AG08396 (cell line): ENCODE measurements at places on chromosomes 3 and 15.

- DNase-seq: no peak
Measured at GRCh38 chr3:43255662-43256061, 30.7 kb upstream of the SNRK start.

DNA sequence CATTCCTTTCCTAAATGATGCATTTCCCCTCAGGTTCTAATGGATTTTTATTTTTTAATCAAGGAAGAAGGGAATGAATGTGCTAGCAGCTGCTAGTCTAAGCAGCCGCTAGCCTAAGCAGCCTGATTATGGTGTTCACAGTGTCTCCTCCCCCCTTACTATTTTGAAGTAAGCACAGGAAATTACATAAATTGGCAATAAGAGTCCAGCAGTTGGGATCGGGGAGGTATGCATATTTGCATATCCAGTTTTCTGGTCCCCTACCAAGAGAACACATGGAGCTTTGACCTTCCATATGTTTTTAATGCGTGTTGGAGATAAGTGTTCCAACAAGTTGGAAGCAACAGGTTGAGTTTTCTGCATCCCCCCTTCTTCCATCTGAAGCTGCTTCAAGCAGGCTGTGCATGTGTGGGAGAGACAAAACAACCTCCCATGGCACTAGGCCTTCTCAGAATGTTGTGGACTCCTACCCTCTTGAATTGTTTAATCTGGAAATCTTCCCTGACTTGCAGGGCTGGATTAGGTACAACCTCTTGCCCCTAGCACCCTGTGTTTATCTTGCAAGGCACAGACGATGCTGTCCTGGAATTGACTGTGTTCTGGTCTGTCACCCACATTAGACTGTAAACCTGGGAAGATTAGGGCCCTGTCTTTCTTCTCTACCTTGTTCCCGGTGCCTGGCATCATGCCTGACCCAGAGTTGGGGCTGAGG, 124.8 kb upstream of the LRIG1 start:
- DNase-seq: no peak

GRCh38 chr3:140091143-140091542, 156.2 kb downstream of the CLSTN2 start:
- DNase-seq: no peak

- DNase-seq: no peak
Measured at GRCh38 chr3:129409541-129409940, 18.9 kb downstream of the EFCAB12 start.

DNA sequence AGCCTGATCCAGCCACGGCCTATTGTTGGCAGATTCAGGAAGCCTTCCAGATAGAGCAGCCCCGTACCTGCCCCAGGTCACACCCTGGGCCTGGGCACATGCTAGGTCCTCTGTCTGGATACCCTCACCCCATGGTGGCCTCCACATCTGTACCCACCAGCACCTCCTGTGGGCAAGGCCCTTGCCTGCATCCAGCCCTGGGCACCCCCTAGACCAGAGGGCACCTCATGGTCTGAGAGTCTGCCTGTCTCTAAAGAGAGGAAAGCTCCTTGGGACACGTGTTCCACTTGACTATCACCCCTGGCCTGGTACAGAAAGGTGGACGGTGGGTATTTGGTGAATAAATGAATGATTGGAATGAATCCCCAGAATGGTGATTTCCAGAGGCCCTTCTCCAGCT, 8.9 kb upstream of the COMMD4 start:
- no peak for DNase-seq

DNA sequence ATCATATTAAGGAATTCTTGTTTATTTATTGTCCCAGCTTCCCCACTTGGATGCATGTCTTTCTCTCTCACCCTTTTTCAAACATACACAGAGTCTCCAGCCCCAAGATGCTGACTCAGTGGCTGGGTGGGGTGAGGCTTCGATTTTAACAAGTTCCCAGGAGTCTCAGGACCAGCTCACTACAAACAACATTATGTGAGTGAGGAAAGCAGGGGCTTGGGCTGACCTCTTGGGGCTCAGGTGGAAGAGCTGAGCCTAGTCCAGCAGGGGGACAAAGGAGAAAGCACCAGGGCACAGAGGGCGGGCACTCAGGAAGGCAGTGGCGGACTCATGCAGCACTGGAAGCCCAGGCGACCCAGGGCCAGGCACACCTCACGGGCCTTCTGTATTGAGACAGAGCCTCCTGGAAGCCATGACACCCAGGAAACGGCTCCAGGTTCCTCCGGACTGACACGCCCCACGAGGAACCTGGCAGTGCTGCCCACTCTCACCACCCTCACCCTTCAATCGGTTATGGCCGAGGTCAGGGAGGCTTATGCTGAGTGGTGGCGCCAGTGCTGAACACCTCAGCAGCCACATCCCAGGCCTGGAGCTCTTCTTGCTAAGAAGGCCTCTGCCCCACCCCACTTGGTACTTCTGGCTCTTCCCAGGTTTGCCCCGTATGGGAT, 97.4 kb downstream of the LRIG1 start:
- peak; percentile 57 for DNase-seq

GRCh38 chr3:184282941-184283340, 7.1 kb downstream of the ECE2 start:
- DNase-seq: no peak

DNA sequence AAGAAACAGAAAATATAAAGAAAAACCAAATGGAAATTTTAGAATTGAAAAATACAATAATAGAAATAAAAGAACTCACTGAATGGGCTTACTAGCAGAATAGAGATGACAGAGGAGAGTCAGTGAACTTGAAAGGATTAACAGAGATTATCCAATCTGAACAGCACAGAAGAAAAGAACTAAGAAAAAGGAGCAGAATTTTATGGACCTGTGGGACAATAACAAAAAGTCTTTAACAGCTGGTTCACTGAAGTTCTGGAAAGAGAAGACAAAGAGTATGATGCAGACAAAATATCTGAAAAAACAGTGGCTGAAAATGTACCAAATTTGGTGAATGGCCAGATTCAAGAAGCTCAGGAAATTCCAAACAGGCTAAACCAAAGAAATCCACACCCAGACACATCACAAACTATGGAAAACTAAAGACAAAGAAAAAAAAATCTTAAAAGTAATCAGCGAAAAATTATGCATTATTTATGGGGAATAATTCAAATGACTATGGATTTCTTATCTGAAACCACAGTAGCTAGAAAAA, 9.7 kb upstream of the GNB5 start:
- DNase-seq: no peak

DNA sequence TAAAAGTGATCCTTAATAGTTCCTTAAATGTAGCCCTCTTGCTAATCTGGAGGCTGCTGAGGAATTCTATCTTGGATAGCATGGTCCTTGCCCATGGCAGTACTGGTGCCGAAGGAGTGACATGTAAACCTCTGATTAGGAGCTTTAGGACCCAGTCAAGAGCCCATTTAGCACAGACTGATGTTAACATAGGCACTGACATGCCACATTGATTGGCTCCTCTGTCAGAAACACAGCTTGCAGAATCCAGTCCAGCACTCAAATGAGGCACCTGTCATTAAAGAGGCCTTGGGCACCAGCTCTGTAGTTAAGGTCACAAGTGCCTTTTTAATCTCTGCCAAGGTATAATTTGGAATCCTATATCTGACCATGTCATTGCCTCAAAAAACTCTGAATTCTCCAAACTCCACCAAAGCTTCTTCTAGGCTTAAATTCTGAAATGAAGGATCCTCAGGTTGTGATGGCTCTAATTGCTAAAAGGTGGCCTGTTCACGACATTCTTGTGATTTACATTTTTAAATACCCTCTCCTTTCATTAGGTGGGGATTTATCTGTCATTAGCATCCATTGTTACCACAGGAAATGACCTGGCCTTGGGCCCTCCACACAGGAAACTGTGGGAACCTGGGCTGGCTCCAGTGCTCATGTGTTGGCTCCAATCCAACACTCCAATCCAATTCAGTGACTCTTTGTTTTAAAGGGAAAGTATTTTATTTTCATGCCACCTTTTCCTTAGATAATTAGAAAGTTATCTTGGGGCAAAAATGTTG, 57.3 kb upstream of the RNF7 start:
- no peak for DNase-seq

DNA sequence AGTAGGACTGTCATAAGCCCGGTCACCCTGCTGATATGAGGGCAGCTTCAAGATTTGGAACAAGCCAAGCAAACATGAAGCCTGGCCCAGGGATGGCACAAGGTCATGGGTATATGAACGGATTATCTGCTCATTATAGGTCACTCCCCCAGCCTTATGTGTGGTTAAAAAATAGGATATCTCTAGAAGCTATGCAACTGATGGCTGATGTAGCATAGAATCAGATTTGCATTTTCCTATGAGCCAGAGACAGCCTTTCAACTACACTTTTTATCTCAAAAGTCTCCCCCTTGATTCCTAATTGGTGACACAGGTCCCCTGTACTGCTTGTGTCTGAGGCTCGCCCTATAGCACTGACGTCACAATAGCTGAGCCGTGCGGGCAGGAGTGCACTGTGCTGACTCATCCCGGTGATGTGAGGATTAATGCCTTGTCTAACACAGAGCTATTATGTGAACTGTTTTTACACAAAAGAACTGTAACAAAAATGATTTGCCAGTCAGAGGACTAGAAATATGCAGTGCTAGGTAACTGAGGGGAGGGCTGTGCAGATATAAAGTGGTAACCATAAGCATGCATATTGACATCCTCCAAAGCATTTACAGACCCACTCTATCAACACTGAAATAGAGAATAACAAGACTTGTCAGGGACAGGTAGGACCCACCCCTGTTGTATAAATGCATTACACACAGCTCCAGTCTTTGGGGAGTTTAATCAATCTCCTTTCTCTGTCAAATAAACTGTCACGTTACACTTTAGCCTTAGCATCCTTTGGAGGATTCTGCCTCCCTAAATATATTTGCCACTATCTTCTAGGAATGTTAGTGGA, 204.9 kb downstream of the TIGIT start:
- no peak for DNase-seq

DNA sequence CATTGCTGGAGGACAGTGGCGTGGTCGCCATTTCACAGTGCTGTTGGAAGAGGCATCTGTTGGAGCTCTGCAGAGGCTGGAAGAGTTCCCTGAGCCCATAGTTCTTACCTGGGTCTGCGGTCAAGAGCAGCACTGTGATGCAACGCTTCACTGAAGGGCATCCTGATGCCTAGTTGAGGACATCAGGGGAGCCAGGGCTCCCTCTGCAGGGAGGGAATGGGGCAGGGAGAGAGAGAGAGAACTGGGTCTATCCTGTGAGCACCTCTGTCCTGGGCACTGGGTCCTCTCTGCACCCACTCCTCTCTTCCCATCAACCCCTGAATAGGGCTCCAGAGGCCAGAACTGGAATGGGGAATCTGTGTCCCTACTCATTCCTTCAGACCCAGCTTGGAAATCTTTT, 23.9 kb upstream of the MOBP start:
- DNase-seq: no peak

DNA sequence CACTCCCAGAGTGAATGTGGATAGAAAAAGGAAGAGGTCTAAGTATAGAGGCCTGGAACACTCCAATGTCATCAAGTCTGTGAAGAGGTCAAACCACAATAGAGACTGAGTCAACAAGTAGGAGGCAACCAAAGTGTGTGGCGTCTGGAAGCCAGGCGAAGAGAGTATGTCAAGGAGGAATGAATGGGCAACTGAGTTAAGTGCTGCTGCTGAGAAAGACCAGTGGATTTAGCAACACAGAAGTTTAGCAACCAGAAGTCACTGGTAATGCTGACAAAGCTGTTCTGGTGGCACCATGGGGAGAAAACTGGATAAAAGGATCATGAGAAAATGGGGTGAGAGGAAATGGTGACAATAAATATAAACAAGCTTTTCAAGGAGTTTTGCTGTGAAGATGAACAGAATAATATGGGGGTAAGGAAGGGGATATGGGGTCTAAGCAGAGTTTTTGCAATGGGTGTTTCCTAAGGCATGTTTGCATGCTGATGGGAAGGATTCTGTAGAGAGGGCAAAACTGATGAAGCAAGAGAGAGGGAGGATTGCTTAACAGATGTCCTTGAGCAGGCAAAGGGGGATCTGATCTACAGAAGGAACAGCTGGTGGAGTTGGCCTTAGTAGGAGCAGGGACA, 38.4 kb downstream of the PCOLCE2 start:
- DNase-seq: peak; percentile 44

GRCh38 chr3:49013738-49014660, 4.4 kb downstream of the DALRD3 start:
- no peak for DNase-seq

GRCh38 chr3:195270079-195270816, 711 bp downstream of the XXYLT1 start:
- DNase-seq: peak; percentile 61

DNA sequence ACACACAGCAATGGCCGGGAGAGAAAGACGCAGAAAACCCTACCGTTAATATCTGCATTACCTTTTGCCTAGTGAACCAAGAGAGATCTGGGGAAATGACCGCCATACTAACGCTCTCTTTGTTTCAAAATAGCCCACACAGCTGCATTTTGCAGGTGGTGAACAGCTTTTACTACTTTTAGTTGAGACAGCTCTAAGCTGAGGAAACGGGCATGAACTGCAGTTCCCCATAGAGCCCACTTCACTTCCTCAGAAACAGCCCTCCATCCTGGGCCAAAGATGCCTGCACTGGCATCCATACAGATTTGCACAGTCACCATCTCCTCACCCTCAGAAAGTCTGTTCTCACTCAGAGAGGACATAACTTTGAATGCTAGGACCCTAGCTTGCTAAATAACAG, 45.0 kb downstream of the ZNF860 start:
- DNase-seq: no peak

GRCh38 chr15:32936283-32936918, 218.6 kb downstream of the GREM1 start:
- DNase-seq: no peak

DNA sequence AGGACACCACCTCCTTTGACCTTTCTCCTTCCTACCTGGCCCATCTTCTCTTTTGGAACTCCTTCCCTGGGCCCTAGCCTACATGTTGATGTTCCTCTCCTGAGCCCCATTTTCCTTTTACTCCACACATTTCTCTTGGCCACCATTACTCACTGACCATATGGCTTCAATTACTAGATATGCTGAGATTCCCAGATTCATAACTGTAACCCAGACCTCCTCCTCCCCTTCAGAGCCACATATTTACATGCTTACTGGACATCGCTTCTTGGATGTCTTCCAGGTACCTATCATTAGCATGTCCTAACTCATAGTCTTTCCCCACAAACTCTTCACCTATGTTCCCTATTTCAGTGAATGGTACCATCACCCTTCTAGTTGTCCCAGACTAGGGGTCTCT, 24.4 kb upstream of the TRIM59 start:
- DNase-seq: peak; percentile 70

GRCh38 chr15:65981837-65982626, 112.7 kb downstream of the RAB11A start:
- peak; percentile 20 for DNase-seq

DNA sequence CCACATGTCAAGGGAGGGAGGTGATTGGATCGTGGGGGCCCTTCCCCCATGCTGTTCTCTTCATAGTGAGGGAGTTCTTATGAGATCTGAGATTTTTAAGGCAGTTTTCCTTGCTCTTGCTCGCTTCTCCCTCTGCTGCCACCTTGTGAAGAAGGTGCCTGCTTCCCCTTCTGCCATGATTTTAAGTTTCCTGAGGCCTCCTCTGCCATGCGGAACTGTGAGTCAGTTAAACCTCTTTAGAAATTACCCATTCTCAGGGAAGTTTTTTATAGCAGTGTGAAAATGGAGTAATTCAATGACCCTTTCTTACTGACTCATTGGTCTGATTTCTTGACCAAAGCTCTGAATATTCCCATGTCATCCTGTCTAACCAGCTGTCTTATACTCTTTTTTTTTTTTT, 484.4 kb upstream of the TPRG1 start:
- DNase-seq: no peak

- DNase-seq: no peak
Measured at GRCh38 chr15:50884540-50884939, 23.9 kb upstream of the AP4E1 start.
